Inflammatory macrophage treated with lipopolysaccharide for 4 hours (primary cell): ENCODE measurements at places on chromosomes 5 and 9.
A peak's percentile ranks its signal among the peaks of the same experiment; 100 is the strongest.

GRCh38 chr5:32057187-32058096 lies 116.7 kb downstream of the GOLPH3 start:
- DNase-seq = peak; percentile 8

DNA sequence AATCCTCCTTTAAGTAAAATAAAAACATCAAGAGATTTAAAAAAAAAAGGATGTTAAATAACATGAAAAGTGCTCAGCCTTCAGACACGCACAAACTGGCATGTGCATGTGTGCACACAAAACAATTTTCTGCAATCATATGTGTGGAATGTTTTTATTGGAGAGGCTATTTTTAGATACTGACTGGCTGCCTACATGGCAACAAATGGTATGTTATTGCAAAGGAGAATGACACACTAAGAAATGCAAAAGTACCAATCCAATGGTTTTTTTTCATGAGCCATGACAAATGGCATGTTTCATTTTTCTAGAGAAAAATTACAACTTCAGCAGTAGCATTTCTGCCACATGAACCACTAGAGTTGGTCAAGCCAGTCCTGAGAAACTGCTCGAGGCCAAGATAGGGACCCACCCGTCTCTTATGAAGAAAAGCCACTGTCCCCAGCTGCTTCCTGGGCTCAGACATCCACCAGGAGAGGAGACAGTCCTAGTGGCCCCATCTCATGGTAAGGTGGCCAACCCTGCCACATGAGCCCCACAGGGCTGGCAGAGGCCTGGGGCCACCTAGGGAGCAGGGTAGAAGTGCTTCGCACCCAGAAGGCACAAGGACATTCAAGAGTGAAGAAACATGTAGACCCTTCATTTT lies 116.4 kb downstream of the MYO10 start:
- no peak for DNase-seq

- DNase-seq = no peak
Measured at GRCh38 chr5:4017076-4017803, 421.6 kb downstream of the IRX1 start.

DNA sequence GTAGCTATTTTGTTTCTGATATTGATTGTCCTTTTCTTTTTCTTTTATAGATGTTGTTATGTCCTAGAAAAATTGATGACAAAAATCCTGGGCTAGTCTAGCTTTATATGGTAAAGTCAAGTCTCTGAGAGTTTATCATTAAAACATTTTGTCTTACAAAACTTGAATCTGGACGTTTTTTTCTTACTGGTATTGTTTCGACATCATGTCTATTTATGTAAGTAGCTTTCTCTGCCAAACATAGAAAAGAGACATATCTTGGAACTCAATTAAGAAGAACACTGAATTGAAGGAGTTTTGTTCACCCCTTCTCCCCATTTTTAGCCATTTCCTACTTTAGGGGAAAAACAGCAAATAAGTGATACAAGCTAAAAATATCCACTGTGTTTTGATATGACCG lies 151.5 kb downstream of the ISOC1 start:
- no peak for DNase-seq

GRCh38 chr9:107669422-107669821 lies 179.9 kb upstream of the KLF4 start:
- no peak for DNase-seq

- DNase-seq = no peak
Measured at GRCh38 chr5:132460846-132461568, 29.6 kb downstream of the IRF1 start.

GRCh38 chr5:75277463-75277862 lies 40.8 kb upstream of the ANKRD31 start:
- no peak for DNase-seq

DNA sequence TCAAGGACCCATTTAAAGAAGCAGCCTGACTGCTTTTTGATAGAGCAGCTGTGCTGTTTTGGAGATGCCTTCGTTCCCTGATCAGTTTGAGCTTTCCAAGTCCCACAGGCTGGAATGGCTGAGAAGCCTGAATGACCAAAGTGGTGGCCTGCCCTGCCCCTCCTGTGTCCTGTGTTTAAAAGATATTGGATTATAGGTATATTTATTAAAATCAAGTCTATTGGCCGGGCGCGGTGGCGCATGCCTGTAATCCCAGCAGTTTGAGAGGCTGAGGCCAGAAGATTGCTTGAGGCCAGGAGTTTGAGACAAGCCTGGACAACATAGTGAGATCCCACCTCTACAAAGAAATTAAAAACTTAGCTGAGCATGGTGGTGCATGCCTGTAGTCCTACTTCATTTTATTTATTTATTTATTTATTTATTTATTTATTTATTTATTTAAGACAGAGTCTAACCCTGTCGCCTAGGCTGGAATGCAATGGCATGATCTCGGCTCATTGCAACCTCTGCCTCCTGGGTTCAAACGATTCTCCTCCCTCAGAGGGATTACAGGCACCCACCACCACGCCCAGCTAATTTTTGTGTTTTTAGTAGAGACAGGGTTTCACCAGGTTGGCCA lies 87.7 kb downstream of the CACNA1B start:
- DNase-seq = no peak

DNA sequence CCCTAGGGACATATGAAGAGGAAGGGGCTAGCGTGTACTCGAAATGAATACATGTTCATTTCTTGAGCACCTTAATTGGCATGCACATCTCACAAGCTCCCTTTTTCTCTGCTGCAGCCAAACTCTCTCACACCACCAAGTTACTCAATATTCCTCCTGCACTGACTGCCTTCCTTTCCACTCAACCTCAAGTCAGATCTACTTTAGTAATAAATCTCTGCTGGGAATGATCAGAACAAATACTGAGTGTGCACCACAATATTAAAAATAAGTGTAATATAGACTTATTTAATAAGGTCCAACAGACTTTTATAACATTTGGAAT lies 995.8 kb upstream of the WWC1 start:
- no peak for DNase-seq

DNA sequence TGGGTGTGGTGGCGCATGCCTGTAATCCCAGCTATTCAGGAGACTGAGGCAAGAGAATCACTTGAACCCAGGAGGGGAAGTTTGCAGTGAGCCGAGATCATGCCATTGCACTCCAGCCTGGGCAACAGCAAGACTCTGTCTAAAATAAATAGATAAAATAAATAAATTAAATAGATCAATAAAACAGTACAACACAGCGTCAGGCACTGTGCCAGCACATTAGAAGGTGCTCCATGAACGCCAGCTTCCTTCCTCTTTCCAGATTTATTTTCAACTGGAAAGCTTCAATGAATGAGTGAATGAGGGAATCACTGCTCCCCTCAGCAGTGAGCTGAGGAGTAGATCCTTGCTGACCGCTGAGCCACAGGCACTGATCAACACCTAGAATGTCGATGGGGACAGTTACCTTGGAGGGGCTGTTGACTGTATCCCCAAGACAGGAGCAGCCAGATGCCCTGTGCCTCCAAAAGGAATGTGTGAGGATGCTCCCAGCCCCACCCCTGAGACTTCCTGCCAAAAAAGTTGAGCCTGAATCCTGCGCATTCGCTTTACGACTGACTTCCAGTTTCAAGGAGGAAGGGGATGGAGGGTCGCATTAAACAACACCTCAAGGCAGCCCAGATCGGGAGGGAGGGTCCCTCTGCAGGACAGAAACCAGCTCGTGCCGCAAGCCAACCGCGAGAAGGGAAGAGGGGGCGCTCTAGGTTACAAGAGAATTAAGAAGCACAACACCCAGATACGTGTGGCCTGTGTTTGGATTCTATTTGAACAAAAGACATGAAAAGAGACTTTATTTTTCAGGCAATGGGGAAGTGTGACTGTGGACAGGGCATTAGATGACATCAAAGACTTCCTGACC lies 54.0 kb upstream of the CNOT6 start:
- DNase-seq = no peak

DNA sequence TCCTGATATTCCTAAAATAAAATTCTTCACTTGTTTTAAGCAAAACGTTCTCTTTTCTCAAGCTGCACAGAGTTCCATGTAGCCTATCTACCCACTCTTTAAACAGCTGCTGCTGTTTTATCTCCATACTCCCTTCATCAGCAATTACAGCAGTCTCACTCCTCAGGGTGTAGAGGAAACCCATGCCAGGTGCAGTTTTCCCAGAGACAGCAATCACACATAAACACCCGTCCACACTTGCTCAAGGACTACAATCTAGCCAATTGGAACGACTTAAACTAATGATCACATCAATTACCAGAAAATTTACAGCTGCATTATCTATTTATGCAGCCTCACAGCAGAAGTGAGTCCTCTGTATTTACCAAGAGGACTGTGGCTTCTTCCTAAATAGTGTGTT lies 141.7 kb downstream of the HTR1A start:
- no peak for DNase-seq

GRCh38 chr5:60960591-60960990 lies 15.6 kb downstream of the NDUFAF2 start:
- peak; percentile 11 for DNase-seq

- DNase-seq = peak; percentile 50
Measured at GRCh38 chr9:4832786-4833579, 40.2 kb downstream of the RCL1 start.

DNA sequence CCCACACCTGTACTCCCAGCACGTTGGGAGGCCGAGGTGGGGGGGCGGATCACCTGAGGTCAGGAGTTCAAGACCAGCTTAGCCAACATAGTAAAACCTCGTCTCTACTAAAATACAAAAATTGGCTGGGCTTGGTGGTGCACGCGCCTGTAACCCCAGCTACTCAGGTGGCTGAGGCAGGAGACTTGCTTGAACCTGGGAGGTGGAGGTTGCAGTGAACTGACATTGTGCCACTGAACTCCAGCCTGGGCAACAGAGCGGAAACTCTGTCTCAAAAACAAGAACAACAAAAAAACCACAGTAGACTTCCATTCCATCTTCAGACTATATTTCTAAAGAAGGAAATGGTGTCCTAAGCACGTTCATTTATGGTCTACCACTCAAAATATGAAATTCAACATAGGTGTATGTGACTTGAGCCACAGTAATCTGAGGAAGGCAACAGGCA lies 14.2 kb upstream of the SERINC5 start:
- no peak for DNase-seq

- no peak for DNase-seq
Measured at GRCh38 chr5:80705216-80705769, 50.5 kb upstream of the DHFR start.

- DNase-seq = no peak
Measured at GRCh38 chr5:88929385-88929784, 46.4 kb upstream of the MEF2C start.

- no peak for DNase-seq
Measured at GRCh38 chr9:36789886-36790285, 217.2 kb downstream of the MELK start.

- no peak for DNase-seq
Measured at GRCh38 chr5:133824661-133825254, 143.7 kb downstream of the C5orf15 start.

GRCh38 chr5:144142139-144142823 lies 28.2 kb downstream of the YIPF5 start:
- peak; percentile 37 for DNase-seq

DNA sequence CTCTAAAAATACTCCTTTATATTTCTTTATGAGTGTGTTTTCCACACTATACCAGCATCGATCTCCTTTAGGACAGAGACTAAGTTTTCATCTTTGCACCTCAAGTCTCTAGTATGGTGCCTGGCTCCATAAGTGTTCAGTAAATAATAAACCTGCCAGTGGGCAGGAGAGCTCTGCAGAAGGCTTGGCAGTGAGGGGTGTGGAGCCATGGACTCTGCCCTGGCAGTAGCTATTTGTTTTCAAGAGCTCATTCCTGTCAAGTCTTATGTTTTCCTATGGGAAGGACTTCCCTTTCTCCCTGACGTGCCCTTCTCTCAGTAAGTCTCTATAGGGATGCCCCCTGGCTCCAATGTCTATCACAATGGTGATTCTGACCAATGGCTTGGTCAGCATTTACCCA lies 252.2 kb downstream of the PIK3R1 start:
- DNase-seq = no peak

DNA sequence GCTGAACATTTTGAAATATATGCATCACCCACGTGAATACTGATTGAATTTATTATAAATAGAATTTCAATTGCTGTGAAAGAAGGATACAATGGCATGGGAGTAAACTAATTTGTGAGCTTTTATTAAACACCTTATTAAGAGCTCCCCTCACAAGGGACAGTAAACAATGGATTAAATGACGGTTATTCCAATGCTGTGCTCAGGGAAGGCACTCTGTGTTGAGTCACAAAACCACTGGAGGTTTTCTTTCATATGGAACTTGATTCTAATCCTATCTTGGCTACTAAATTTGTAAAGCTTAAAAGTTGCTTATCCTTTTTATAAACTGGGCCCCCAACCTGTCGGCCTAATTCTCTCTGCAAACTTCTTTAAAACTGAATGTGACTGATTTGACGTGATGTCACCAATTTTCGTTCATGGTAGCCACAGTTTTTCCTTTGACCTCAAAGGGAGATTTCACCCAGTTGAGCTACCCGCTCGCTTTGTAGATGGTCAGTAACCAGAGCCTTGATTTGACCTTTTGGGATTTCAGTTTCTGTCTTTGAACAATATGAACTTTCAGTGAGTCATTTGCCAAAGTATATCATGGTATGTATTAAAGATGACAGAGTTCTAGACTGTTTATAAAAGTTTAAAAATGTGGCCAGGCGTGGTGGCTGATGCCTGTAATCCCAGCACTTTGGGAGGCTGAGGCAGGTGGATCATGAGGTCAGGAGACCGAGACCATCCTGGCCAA lies 61.3 kb upstream of the PIK3R1 start:
- no peak for DNase-seq

GRCh38 chr9:79193501-79194223 lies 378.1 kb upstream of the TLE4 start:
- DNase-seq = no peak

DNA sequence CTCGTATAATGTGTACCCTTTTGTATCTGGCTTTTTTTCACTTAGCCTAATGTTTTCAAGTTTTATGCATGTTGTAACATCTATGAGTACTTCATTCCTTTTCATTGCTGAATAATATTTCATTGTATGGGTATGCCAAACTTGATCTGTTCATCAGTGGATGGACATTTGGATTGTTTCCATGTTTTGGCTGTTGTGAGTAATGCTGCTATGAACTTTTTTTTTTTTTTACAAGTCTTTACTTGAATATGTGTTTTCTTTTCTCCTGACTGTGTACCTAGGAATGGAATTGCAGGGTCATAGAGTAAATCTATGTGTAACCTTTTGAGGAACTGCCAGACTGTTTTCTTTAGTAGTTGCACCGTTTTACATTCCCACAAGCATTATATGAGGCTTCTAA lies 52.4 kb downstream of the MTREX start:
- no peak for DNase-seq

DNA sequence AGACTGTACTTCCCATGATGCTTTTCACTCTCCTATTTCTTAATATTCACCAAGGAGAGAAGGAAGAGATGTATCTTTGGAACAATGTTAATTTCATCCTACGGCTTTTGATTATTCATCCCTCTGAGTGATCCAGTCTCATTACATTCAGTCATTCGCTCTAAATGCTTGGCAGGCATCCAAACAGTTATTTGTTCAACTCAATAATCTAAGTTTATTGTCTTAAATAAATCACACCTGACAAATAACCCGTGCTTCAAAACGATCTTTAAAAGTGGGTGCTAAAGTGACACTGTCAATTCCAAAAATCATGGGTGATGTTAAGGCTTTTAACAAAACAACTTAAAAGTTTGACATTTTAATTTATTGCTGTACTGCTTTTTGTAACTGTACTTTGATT lies 233.1 kb downstream of the RASEF start:
- DNase-seq = no peak
